Hypothalamus (tissue), 51 donors: ENCODE measurements at places on chromosomes 16 and 17.

DNA sequence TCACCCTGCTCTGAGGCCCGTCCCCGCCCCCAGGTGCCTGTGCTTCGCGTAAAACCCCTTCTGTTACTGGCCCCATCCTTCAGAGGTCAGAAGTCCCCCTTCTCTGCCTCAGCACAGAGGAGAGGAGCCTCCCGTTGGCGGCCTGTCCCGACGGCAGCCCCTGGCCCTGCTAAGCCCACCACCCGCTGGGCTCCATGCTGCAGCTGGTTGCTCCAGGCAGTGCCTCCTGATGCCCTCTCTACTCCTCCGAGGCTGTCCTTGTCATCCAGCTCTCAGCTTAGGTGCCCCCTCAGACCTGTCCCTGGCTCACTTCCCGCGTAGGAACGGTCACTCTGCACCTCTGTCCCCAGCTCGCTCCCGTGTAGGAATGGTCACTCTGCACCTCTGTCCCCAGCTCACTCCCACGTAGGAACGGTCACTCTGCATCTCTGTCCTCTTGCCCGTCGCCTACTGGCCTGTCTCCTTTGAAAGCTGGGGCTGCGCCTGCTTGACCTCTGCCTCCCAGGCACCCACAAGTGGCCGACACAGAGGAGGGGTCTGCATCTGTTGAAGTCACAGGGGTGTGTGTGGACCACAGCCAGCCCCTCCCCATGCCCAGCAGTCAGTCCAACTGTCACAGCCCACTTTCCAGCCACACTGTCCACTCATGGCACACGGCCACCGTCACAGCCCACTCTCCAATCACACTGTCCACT, 31.7 kb upstream of the ZC3H18 start:
- DNase-seq: no peak

DNA sequence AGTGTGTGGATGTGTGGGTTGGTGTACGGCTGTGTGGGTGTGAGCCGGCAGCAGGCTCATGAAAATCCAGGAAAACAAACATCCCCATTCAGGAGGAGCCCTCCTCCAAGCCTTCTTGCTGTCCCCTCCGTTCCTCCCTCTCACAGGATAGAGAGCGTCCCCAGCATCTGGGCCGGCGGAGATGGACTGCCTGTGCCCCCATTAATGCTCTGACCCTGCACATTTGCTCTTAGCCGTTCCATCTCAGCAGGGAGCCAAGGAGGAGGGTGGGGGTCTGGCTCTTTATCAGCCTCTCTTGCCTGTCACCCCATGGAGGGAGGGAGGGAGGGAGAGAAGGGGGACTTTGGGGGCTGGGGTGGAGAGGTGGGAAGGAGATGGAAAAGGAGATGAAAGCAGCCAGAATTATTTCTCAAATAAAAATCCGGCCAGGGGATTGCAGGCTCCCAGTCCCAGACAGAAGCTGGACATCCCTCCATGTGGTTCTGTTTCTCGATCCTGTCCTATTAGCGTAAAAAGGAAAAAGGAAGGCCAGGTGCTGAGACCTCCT, 240.0 kb upstream of the ZFHX3 start:
- no peak for DNase-seq

GRCh38 chr16:19589771-19590302, 34.3 kb downstream of the VPS35L start:
- no peak for DNase-seq

GRCh38 chr17:64209983-64210382, 53.1 kb downstream of the TEX2 start:
- no peak for DNase-seq

DNA sequence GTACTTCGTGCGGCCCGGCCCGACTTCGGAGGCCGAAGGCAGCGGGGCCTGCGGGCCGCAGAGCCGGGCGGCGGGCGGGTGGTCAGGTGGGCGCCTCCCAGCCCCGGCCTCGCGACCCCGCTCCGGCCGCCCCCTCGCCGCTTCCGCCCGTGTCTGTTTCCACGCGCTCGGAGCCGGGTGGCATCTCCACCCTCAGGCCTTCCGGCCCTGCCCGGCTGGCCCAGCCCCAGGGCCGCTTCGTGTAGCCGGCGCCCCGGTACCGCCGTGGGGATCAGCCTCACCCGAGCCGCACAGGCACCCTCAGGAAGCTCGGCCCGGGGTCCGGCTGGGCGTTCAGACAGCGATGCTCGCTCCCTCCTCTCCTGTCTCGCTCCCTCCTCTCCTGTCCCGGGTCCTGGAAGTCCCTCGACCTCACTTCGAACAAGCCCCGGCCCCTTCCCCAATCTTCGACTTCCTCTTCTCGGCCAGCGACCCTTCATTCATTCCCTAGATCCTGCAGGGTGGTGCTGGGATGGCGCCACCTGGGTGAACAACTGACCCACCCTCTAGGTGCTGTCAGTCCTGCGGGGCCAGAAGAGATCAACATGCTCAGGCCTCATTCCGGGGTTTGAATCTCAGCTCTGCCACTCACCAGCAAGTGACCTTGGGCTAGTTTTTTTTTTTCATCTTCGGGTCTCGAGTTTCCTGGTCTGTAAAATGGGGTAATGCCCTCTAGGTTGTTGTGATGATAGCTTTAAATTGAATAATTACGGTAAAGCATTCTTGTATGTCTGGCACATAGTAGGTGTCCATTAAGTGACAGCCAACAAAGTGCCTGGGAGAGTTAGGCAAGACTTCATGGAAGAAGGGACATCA, 610 bp downstream of the VPS4A start:
- no peak for DNase-seq

- no peak for DNase-seq
These were observed 1.6 kb upstream of the CA10 start for GRCh38 chr17:52160136-52160567.

- DNase-seq: peak; percentile 41
These were observed 34.7 kb downstream of the GINS3 start for GRCh38 chr16:58426966-58427365.

GRCh38 chr17:80163336-80163735, 6.5 kb upstream of the CARD14 start:
- DNase-seq: no peak

GRCh38 chr17:41602524-41602923, 10.0 kb downstream of the KRT16 start:
- DNase-seq: no peak

DNA sequence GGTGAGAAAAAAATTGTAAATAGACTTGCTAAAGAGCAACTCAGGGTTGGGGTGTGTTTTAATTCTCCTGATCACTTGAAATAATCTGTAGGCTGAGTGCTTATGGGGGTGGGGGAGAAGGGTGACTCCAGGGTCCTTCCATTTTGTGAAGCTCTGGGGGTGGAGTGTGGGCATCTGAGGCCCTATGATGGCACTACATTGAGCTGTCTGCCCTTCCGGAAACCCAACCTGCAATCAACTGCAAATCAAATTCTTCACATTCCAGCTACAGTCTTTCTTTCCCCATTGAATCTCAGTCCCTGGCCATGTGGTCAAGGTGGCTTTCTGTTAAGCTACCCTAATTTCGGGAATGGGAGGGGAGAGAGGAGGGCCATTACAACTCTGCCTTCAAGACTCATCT, 6.0 kb upstream of the CDC6 start:
- DNase-seq: no peak

DNA sequence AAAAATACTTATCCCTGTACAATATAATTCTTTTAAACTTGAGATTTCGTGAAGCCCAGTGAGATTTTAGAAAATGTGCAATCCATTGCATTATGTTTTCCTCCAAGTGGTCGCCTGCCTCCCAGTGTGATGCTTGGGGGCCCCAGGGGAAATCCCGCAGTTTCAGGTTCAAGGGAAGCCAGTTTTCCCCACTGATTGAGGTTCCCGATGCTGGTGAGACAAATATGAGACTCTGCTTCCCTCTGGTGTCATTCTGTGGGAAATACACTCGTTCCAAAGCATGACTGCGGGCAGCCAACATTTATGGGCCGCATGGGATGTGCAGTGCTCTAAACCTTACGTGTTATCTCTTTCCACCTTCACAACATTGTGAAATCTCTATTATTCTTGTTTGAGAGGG, 200.8 kb downstream of the PRKCB start:
- peak; percentile 25 for DNase-seq

DNA sequence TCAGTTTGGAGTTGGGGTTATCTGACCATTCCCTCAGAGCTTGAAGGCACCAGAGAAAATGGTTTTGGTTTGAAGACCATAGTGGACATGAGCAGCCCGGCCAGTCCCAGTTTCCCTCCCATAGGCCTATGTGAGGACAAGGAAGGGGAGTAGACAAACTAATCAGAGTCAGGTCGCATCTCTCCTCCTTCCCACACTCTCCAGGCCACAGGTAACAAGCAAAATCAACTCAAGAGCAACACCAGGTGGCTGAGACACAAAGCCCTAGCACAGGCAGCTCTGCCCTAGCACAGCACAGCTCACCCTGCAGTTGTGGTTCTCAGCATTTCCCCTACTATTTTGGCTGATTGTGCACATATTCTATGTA, 7.2 kb downstream of the SUPT4H1 start:
- no peak for DNase-seq

DNA sequence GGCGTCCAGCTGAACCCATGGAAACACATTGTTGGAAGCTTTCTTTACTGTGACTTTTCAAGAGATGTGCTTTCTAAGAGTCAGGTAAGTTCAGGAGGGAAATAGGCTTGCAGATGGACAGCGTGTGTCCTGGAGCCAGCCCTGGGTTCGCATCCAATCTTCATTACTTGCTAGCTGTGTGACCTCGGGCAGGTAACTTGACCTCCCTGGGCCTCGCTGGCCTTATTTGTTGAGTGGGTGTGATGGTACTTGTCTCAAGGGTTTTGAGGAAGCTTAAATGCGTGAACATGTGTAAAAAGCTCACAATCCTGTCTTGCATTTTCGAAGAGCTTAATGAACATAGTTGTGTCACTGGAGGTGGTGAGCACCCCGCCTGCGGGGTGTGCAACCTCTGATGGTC, 11.8 kb downstream of the ADGRG1 start:
- DNase-seq: no peak

DNA sequence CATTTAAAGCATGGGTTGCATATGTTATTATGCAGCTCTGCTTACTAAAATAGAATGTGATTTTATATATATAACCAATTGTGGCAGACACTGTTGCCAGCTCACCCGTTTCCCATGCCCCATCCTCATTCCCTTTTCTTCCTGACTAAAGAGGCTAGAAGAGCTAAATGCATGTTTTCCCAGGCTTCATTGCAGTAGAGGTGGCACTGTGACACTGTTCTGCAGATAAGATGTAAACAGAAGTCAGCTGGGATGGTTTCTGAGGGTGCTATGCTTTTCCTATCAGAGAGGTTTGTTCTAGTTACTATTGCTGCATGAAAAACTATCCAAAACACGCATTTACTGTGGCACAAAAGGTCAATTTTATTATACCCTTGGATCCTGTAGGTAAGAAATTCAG, 5.7 kb upstream of the TOB1 start:
- DNase-seq: no peak

DNA sequence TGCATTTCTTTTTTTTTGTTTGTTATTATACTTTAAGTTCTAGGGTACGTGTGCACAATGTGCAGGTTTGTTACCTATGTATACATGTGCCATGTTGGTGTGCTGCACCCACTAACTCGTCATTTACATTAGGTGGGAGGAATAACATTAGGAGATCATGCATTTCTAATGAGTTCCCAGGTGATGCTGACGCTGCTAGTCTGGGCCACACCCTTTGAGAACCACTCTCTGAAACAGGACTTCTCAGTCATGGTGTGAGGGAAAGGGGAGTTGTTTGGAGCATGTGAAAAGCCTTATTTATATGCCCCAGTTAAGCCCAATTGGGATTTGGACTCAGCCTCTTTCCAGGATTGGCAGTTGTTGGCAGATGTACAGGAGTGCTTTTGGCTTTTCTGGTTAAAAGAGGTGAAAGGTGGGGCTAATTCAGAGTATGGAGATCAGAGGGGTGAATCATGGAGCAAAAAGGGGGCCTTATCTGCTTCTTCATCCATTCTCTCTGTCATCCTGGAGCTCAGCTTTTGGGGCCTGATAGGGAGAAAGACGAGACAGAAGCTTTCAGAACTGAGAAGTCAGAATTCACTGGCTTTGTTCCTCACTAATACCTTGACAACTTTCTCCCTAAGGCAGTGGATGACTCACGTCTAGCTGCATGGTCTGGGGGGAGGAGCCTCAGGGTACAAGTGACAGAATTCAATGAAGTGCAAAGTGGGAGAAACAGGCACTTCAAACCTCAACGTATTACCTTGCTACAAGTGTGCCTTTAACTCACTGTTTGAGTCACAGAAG, 180.0 kb upstream of the CACNG3 start:
- no peak for DNase-seq

- no peak for DNase-seq
These were observed 82.7 kb upstream of the PLCG2 start for GRCh38 chr16:81696166-81696960.

GRCh38 chr17:81176666-81177065, 10.6 kb upstream of the AATK start:
- no peak for DNase-seq

DNA sequence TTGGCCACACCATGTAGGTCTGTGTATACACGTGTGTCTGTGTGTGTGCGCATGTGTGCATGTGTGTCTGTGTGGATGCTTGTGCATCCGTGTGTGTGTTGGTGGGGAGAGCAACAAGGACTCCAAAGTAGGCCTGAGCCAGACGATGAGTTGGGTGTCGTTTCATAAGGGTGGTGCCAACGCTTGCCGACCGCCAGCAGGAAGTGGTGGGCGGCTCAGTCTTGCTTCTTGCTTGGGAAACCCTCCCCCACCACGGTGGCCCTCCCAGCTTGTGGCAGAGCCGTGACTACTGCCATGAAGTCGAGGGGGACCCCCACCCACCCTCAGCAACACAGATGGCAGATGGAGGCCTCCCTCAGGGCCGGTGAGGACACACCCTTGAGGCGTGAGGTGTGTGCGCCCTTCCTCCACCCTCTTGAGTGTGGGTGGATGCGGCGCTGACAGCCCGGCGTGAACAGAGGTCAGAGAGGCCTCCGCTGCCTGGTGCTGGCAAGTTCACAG, 17.5 kb downstream of the SBK1 start:
- DNase-seq: no peak

DNA sequence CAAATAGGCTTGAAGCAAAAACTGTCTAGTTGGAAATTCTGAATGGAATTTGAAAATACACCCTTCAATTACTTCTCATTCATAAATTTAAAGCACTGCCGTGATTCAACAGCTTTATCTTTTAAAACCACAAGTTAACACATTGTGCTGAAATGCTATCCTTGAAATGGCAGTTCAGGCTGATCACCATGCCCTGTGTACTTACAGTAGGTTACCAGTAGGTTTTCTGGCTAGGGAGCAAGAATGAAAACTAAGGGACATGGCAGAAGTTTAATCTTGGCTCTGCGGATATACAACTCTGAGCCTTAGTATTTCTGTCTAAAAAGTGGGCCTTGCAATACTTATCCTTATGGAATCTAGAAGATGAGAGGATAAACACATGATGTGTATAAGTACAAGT, 28.0 kb downstream of the NXPH3 start:
- DNase-seq: no peak
